ENCODE measurements at places on chromosomes 1 and 21.

GRCh38 chr1:107821340-107821739, 143.6 kb downstream of the VAV3 start:
- DNase-seq, result no peak

DNA sequence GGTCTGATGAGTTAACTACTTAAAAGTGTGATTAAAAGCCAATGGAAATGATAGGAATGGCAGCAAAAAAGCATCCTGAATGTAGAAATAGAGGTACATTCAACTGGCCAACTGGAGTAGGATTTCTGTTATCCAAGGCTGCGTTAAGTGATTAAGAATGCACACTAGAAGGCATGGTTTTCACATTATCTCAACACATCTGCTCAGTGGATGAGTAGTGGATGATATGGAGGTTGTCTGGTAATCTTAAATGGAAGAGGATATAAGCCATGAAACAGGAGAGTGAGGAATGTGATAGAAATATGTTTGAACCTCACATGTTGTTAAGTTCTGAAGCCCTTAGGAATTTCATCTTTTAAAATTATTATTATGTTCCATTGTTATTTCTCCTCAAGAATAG, 839.9 kb downstream of the USP25 start:
- no peak for DNase-seq

GRCh38 chr21:27320868-27321267, 354.0 kb upstream of the ADAMTS5 start:
- DNase-seq, result no peak

DNA sequence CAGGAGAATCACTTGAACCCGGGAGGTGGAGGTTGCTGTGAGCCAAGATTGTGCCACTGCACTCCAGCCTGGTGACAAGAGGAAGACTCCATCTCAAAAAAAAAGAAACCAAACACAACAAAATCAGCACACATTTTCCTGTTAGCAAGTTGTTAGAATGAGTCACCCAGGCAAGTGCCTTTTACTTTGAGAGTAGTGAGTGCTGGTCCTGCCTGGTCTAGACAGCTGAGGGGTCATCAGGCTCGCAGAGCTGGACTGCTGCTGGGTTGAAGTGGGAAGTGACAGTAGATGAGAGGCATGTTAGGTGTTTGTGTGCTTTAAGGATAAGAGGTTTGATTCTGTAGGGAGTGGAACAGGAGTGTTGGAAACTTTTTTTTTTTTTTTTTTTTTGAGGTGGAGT, 31.9 kb downstream of the GNPAT start:
- no peak for DNase-seq

DNA sequence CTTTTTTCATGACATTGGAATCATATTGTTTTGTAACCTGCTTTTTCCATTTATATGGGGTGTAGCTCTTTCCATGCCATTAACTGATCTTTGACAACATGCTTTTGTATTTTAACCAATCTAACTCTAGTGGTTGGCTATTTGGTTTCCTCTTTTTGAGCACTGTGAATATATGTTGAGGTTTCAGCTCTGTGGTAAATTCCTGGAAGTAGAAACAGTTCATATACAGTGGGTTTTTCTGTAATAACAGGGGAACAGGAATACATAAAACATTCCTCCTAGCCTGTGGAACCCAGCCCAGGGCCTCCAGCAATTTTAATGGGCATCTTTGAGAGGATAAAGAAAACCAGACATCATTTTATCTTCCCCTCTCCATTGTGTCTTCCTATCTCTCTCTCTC, 17.4 kb downstream of the AZIN2 start:
- DNase-seq, result no peak

GRCh38 chr1:227728059-227728891, 6.8 kb downstream of the JMJD4 start:
- DNase-seq, result peak; percentile 79

DNA sequence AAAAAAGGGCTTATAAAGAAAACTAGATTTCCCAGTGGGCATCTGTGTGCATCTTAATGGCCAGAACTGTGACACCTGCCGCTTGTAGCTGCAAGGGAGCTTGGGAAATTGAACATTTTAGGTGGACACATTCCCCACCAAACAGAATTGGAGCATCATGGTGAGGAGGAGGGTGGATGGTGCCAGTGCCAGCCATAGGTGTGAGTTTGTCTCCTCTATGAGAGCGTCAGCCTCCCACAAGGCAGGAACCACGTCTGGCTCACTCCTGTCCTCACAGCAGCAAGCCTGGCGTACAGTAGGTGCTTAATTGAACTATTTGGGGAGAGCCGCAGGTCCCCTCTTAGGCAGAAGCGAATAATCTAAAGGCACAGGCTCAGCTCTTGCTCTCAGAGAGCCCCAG, 124.5 kb upstream of the TMEM51 start:
- DNase-seq, result no peak

DNA sequence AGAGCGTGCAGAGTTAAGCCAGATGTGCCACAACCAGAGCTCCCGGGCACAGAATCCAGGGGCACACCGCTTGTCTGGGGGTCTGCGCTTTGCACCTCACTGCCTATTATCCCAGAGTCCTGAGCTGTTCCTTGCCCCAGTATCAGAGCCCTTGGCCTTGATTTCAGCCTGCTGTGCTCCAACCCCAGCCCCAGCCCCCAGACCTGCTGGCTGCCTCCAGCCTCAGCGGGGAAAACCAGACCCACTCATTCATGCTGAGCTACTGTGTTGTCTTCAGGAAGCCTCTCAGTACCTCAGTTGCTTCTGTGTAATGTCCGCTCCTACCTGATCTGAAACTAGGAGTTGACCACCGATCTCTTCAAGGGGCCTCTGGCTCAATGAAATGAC, 1.1 kb downstream of the IKBKE start:
- DNase-seq, result no peak

DNA sequence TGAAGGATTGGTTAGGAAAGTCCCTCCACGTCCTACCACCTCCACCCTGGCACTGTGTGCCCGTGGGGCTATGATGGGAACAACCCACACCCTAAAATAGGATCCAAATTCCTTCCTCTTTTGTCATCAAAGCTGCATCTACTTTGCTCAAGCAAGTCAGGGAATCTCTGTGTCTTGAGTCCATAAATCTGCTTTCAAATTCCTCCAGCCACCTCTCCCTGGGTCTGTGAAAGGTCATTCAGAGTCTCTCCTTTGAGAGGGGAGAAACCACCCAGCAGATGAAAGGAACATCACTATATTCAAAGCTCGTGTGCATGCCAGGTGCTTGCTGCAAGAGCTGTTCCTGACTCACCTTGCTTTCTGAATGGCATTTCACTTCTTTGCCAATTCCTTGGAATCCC, 243.6 kb downstream of the TM2D1 start:
- no peak for DNase-seq

- DNase-seq, result peak; percentile 77
These were observed 595 bp upstream of the CAP1 start for GRCh38 chr1:40039757-40040510.

- peak; percentile 89 for DNase-seq
These were observed 16.9 kb downstream of the IER5 start for GRCh38 chr1:181105134-181106021.

GRCh38 chr1:182385885-182386853, 5.4 kb downstream of the GLUL start:
- DNase-seq, result no peak

GRCh38 chr1:217052196-217052595, 329.0 kb upstream of the ESRRG start:
- DNase-seq, result no peak

GRCh38 chr1:9442986-9443385, 96.3 kb upstream of the SLC25A33 start:
- no peak for DNase-seq

- no peak for DNase-seq
These were observed 2.0 kb upstream of the ZBTB40 start for GRCh38 chr1:22449636-22450035.

- no peak for DNase-seq
These were observed 27.7 kb downstream of the PTPRF start for GRCh38 chr1:43558346-43558841.

GRCh38 chr21:46265736-46266525, 19.5 kb downstream of the MCM3AP start:
- no peak for DNase-seq

DNA sequence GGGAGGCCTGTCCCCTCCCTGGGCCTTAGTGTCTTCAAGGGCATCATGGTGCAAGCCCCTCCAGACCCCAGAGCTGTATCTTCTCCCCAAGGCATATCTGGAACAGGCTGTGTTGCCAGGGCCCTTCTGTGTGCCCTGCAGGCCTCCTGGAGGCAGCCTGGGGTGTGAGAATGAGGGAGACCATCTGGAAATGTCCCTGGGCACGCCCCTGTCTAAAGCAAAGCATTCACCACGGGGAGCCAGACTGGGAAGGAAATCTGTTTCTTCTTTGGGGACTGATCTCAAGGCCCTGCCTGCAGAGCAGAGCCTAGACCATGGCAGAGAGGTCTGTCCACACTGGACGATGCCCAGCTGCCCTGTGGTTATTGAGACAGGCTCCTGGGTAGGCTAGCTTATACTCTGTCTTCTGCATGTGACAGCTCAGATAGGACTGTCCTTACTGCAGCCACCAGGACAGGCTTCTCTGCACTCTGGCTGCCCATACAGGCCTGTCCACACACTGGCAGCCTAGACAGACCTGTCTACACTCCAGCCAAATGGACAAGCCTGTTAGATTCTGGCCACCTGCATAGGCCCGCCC, 24.6 kb downstream of the PODN start:
- DNase-seq, result no peak

- no peak for DNase-seq
These were observed 301.8 kb upstream of the DUSP10 start for GRCh38 chr1:222043444-222044292.

DNA sequence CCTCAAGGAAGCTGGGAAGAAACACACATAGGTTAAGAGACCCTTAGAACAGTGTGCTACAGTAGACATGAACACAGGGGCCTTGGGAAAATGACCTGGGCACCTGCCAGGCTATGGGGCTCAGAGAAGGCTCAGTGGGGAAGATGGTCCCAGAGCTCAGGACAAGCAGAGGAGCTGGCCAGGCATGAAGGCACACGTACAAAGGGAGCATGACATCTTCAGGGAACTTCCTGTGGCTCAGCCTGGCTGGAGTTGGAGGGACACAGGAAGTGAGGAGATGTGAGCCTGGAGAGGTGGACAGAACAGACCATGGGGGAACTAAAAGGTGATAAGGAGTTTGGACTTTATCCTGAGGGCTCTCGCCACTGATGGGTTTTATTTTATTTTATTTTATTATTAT, 3.8 kb upstream of the SLC50A1 start:
- no peak for DNase-seq

DNA sequence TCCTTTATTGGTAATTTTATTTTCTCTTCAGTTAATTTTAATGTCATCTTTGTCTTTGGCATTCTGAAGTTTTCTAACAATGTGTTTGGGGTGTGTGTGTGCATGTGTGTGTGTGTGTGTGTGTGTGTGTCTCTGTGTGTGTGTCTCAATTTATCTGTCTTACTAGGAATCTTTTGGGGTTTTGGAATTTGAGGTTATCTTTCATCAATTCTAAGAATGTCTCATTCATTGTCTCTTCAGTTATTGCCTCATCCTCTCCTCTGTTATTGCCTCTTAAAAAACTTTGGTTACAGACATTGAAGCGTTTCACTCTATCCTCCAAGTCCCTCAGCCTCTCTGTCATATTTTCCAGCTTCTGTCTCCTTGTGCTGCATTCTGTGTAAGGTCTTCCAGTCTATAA, 18.1 kb upstream of the SAMD13 start:
- no peak for DNase-seq

DNA sequence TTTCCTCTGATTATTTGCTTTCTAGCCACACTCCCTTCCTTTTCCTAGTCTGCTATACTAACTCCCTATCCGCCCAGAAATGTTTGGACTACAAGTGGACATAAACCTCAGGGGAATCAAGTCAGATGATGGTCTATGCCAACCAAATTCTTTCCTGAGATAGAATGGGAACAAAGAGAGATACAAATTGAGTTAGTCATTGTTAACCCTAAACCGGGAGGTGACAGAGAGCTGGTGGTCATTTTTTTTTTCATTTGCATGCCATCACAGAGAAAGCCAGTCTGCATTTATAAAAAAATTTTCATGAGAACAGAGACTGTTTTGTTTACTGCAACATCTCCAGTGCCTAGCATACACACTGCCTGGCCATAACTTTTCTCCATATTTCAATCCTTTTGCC, 35.0 kb downstream of the MYSM1 start:
- DNase-seq, result no peak

DNA sequence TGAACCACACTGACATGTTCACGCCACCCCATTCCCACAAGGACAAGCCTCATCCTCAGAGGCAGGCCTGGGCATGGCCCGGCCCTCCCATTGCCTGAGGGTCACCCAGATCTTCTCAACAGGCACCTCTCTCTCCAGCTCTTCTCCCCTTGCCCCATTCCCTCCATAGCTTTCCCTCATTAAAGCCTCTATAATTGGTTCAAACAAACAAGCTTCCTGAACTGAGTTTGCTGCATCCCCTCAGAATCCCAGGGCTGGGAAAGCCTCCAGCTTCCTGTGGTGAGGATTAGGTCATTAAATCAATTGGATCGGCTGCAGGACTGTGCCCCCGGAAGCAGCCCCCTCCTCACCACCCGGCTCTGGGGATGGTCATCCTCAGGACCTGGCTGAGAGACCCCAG, 18.9 kb downstream of the CTNNBIP1 start:
- DNase-seq, result no peak
